Colonic mucosa (tissue), 4 donors: ENCODE measurements at places on chromosomes 3 and 15. TPM values are rescaled to one million over a fixed set of nuclear protein-coding genes. Genes with fewer than 3 reads are reported as not detected.

- DNase-seq: no peak
- H3K27me3 ChIP-seq: no peaks in the 10 kb centered on the region
- H3K27ac ChIP-seq: no peak overlapping the region
- no peak overlapping the region for H3K4me3 ChIP-seq
Measured at GRCh38 chr3:176873261-176873660, 324.0 kb downstream of the TBL1XR1 start.

RASGRP1 gene
- total RNA-seq: 1.5 TPM

RHOA gene
- total RNA-seq: 506 TPM

DNA sequence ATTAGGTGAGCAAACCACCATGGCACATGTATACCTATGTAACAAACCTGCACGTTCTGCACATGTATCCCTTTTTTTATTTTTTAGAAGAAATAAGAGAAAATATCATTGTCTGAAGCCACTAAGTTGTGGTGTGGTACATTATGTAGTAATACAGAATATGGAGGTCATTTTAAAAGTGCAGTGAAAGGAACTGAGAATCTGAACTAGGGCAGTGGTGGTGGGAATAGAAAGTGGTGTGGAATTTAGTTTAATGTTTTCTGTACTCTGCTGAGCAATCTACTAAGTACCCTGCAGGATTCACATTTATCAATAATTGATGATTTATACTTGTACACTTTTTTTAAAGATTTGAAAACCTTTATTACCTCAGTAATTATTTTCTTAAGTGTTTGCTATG, 283.5 kb downstream of the CHL1 start:
- no peak for DNase-seq
- H3K27ac ChIP-seq: no peak overlapping the region
- H3K36me3 ChIP-seq: no peaks in the 10 kb centered on the region
- no peaks in the 10 kb centered on the region for H3K4me1 ChIP-seq
- H3K4me3 ChIP-seq: no peak overlapping the region
- no peaks in the 10 kb centered on the region for H3K27me3 ChIP-seq

DNA sequence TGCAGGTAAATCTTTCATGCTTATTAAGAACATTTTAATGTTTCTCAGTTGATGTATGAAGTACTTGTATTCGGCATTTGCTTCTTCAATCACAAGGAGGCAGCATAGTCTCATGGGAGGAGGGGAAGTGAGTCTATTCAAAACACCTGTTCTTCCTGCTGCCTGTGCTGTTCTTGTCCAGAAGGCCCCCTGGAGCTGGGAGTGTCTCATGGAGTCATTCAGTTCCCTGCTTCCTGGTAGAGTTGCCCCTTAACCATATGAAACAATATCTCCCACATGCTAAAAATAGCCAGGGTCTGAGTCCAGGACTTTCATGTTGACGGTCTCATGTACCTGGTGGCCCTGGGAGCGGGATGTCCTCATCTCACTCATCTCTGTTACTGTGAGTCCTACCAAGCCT, 15.5 kb upstream of the PPP1R2 start:
- no peak overlapping the region for H3K27ac ChIP-seq
- no peaks in the 10 kb centered on the region for H3K27me3 ChIP-seq
- peak; percentile 76 for DNase-seq
- no peaks in the 10 kb centered on the region for H3K36me3 ChIP-seq

GRCh38 chr3:44252332-44252959, 10.8 kb downstream of the TOPAZ1 start:
- no peak overlapping the region for H3K27ac ChIP-seq
- H3K4me1 ChIP-seq: no peaks in the 10 kb centered on the region
- H3K36me3 ChIP-seq: no peaks in the 10 kb centered on the region

- no peaks in the 10 kb centered on the region for H3K36me3 ChIP-seq
- H3K4me1 ChIP-seq: no peaks in the 10 kb centered on the region
- H3K27me3 ChIP-seq: peaks cover 22% of the 10 kb centered on the region
- H3K27ac ChIP-seq: no peak overlapping the region
Measured at GRCh38 chr15:61227269-61227949, 1.7 kb downstream of the RORA start.

DNA sequence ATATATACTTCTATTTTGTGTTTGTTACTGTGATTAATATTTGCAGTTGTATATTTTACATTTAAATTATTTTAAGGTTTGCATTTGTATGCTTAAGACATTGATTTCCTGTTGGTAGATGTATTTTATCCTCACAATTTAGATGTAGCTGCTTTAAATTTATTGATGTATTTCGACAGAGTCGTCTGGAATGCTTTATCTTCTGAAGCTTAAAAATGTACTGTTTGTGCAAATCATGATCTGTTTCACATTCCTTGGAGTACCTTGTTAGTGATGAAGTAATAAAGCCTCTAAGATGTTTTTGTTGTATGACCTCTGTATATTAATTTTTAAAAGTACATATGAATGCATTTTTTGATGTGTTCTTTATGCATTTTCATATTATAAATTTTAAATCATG, 1.9 kb downstream of the CHD2 start:
- H3K4me1 ChIP-seq: no peaks in the 10 kb centered on the region
- no peaks in the 10 kb centered on the region for H3K27me3 ChIP-seq
- no peak for DNase-seq
- peak overlapping the region; percentile 98 for H3K27ac ChIP-seq

ROPN1 gene
- 0.66 TPM for total RNA-seq

DNA sequence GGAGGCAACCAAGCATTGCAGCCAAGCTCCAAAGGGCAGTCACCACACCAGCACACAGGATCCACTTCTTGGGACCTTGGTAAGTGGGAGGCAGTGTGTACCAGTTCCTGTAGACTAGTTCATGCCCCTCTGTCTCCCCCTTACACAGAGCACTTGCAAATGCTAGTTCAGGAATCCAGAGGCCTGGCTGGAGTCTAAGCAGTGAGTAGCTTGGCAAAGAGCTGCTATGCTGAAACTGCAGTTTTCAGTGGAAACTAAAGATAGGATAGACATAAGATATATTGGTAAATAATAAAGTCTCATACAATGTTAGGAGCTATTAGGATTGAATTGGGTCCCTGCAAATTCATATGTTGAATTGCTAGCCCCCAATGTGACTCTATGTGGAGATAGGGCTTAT, 13.9 kb upstream of the SLC41A3 start:
- H3K36me3 ChIP-seq: no peaks in the 10 kb centered on the region
- no peaks in the 10 kb centered on the region for H3K4me1 ChIP-seq
- no peak for DNase-seq
- no peak overlapping the region for H3K4me3 ChIP-seq
- H3K27me3 ChIP-seq: no peaks in the 10 kb centered on the region
- H3K27ac ChIP-seq: no peak overlapping the region

- DNase-seq: no peak
- no peaks in the 10 kb centered on the region for H3K4me1 ChIP-seq
Measured at GRCh38 chr3:53836084-53836872, 9.9 kb downstream of the CHDH start.

TAGLN3 gene
- 1.8 TPM for total RNA-seq

GRCh38 chr3:37974121-37975083, 16.2 kb upstream of the VILL start:
- no peak overlapping the region for H3K4me3 ChIP-seq
- peak; percentile 83 for DNase-seq
- no peaks in the 10 kb centered on the region for H3K4me1 ChIP-seq
- no peaks in the 10 kb centered on the region for H3K27me3 ChIP-seq

TMEM45A gene
- 2.9 TPM for total RNA-seq

GRCh38 chr3:77348244-77348855, 308.5 kb downstream of the ROBO2 start:
- no peaks in the 10 kb centered on the region for H3K36me3 ChIP-seq
- H3K27me3 ChIP-seq: no peaks in the 10 kb centered on the region
- no peak overlapping the region for H3K4me3 ChIP-seq
- H3K4me1 ChIP-seq: no peaks in the 10 kb centered on the region

CERS3 gene
- 0.12 TPM for total RNA-seq

NGRN gene
- 56.5 TPM for total RNA-seq

- no peak overlapping the region for H3K27ac ChIP-seq
- no peak overlapping the region for H3K4me3 ChIP-seq
- no peaks in the 10 kb centered on the region for H3K27me3 ChIP-seq
- H3K4me1 ChIP-seq: no peaks in the 10 kb centered on the region
- no peaks in the 10 kb centered on the region for H3K36me3 ChIP-seq
- DNase-seq: no peak
Measured at GRCh38 chr3:159057621-159058020, 255.8 kb downstream of the MFSD1 start.

- H3K4me1 ChIP-seq: peaks cover 5% of the 10 kb centered on the region
- peak overlapping the region; percentile 66 for H3K27ac ChIP-seq
- DNase-seq: no peak
- H3K27me3 ChIP-seq: no peaks in the 10 kb centered on the region
- no peak overlapping the region for H3K4me3 ChIP-seq
Measured at GRCh38 chr15:88630798-88631463, 7.9 kb upstream of the ISG20 start.

RBSN gene
- 15.6 TPM for total RNA-seq

DNA sequence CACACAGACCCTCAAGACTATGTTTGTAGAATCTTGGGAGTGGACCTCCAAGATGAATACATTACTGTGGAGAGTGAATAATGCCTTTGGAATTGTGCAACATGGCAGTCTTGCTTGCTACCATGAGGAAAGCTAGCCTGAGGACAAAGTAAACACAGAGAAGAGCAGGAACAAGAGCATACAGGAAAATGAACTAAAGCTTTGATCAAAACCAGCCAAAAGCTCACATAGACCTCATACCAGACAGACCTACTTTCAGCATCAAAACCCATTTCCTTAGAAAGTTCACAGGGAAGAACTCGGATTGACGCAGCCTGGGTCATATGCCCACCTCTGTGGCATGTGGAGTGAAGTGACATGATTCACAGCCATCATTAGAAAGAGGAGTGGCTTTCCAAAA, 3.3 kb upstream of the RAB8B start:
- no peaks in the 10 kb centered on the region for H3K36me3 ChIP-seq
- H3K4me1 ChIP-seq: no peaks in the 10 kb centered on the region
- no peak for DNase-seq

- H3K36me3 ChIP-seq: peaks cover 10% of the 10 kb centered on the region
- no peak overlapping the region for H3K4me3 ChIP-seq
- no peaks in the 10 kb centered on the region for H3K4me1 ChIP-seq
Measured at GRCh38 chr15:84791763-84792162, 25.4 kb upstream of the ALPK3 start.

DNA sequence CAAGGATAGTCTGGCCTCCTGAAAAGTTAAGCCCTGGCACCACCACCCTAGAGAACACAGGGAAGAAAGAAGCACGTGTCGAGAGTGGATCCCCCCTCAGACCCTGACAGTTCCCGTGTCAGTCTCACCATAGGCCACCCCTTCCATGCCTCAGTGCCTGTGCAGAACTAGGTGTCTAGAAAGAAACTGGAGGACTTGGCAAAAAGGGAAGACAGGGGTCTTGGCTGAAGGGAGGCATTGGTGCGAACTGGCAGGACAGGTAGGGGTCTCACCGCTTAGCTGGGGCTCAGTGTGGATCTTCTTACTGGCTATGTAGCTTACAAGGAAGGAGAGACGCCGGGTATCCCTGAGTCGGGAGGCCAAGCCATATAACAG, 518 bp downstream of the QARS1 start:
- H3K27ac ChIP-seq: peak overlapping the region; percentile 86
- H3K36me3 ChIP-seq: peaks cover 24% of the 10 kb centered on the region
- H3K27me3 ChIP-seq: no peaks in the 10 kb centered on the region
- peaks cover 12% of the 10 kb centered on the region for H3K4me1 ChIP-seq
- H3K4me3 ChIP-seq: peak overlapping the region; percentile 97
- no peak for DNase-seq

SV2B gene
- 0.17 TPM for total RNA-seq

CHRNA7 gene
- total RNA-seq: 5.2 TPM

PLCB2 gene
- total RNA-seq: 5.7 TPM

HSPBAP1 gene
- 5.7 TPM for total RNA-seq

- no peaks in the 10 kb centered on the region for H3K4me1 ChIP-seq
- no peak overlapping the region for H3K27ac ChIP-seq
- no peak overlapping the region for H3K4me3 ChIP-seq
- no peaks in the 10 kb centered on the region for H3K36me3 ChIP-seq
Measured at GRCh38 chr3:42872718-42873117, 3.0 kb downstream of the CYP8B1 start.

- no peaks in the 10 kb centered on the region for H3K27me3 ChIP-seq
- DNase-seq: no peak
- H3K36me3 ChIP-seq: no peaks in the 10 kb centered on the region
- no peak overlapping the region for H3K4me3 ChIP-seq
- no peaks in the 10 kb centered on the region for H3K4me1 ChIP-seq
Measured at GRCh38 chr15:77746254-77747174, 113.8 kb upstream of the LINGO1 start.

SELENOT gene
- 117 TPM for total RNA-seq

NDN gene
- 17.8 TPM for total RNA-seq

- DNase-seq: no peak
- H3K36me3 ChIP-seq: no peaks in the 10 kb centered on the region
- H3K4me3 ChIP-seq: no peak overlapping the region
- H3K27me3 ChIP-seq: no peaks in the 10 kb centered on the region
- no peaks in the 10 kb centered on the region for H3K4me1 ChIP-seq
Measured at GRCh38 chr15:35170207-35170606, 85.1 kb upstream of the NANOGP8 start.

DNA sequence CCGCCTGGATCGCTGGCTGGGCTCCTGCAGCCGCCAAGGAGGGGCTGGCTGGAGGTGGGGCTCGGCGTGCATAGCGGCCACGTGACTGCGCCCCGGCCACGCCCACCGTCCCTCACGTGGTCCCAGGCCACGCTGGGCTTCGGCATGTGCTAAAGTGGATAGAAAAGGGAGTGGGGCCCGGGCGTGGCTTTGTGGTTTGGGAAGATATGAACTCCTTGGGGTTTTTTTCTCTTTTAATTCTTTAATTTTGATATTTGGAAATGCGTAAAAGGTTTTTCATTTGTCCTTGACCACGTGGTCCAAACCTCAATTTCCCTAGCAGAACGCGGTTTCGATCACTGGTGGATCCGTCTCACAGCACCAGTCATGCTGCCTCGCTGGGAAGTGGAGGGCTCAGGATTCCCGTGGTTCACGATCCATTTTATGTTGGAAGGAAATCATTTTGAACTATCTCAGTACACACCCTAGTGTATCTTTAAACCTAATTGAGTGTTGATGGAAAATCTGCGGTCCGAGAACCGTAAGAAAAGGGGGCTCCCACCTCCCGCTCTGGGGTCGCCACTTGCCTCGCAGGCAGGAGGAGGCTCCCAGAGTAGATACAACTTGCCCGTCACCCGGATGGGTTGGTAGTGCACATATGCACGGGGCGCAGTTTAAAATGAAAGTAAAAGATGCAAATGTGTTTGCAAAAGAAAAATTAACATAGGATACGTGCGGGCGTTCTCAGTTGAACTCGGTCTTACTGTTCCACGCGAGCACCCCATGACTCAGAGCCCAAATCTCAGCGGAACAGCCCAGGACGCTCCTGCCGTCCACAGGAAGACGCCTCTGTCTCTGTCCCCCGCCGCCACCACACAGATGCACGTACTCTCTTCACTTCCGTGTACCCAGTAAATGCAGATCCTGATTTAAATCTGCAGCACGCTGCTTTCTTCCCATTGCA, 141.9 kb downstream of the PGPEP1L start:
- peak; percentile 80 for DNase-seq
- peak overlapping the region; percentile 36 for H3K4me3 ChIP-seq
- peak overlapping the region; percentile 63 for H3K27ac ChIP-seq
- H3K4me1 ChIP-seq: no peaks in the 10 kb centered on the region
- H3K36me3 ChIP-seq: no peaks in the 10 kb centered on the region
